ENCODE measurements at places on chromosomes 13 and 19.

GRCh38 chr19:19562665-19563347 lies 24.7 kb downstream of the CILP2 start:
- no peak for DNase-seq

GRCh38 chr13:82070416-82070815 lies 1729.5 kb upstream of the SPRY2 start:
- DNase-seq: no peak

DNA sequence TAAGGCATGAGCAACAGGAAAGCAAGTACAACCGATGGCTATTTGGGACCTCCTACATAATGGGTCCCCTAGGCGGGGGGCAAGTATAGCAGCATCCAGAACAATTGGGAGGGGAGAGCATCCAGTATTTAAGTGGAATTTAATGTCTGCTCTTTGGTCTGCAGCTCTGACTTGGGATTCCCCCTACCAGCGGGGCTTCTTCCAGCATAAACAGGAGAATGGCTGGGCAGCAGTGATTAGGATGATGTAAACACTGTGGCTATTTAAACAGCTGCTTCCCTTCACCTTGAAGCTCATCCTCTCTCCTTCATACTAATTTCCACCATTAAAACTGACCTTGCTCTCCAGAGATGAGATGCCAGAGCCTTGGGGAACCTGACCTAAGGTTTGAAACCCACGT lies 73.9 kb upstream of the OXGR1 start:
- no peak for DNase-seq

DNA sequence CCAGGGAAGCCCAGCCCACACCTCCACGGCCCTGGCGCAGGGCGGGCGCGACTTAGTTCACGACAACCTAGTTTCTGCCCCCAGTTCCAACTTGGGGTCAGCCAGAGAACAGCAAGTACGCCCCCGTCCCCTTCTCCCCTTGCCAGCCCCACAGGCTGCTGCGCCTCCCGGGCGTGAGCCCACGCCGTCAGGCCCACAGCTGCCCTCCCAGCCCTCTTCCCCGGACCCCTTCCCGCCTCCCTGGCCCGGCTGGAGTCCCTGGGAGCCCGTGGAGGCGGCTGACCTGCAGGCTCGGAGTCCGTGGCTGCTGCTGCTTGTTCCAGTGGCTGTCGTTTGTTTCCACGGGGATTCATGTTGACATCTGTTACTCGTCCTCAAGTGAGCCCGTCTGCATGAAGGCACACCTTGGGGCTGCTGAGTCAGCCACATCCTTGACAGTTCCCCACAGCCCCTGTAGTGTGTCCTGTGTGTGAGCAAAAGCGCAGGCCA lies 86.0 kb downstream of the ATP11A start:
- DNase-seq: no peak

GRCh38 chr13:43434191-43434590 lies 352.6 kb downstream of the ENOX1 start:
- no peak for DNase-seq

DNA sequence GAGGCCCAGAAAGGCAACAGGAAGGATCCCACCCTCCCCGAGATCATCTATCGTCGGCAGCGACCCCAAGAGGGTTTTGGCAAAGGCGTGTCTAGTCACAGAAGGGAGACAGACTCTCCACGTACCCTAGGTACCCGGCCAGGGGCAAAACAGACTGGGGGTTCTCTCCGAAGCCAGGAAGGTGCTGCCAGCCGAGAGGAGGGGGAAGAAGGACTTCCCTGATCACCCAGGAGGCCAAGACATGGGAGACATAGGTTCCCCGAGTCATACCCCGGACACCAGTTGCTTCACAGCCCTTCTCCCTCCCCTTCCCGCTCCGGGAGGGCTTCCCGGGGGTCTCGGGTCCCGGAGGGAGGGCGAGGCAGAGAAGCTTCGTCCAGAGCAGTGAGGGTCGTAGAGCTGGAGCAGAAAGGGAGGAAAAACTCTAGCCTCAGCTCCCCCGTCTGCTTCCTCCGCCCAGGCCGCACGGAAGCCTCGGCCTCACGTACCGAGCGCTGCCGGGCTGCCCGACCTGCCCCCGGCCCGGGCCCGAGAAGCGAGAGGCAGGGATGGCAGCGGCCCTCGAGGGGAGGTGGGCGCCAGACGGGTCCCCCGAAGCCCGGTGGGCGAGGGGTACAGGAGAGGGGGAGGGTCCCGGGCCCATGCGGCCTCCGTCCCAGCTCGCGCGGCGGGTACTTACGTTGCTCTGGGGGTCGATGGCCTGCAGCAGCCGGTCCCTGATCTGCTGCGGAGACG lies 644 bp downstream of the MED26 start:
- no peak for DNase-seq

GRCh38 chr19:47514869-47515588 lies at the start of gene NAPA:
NAPA (minus strand) TSS chr19:47515063; CDS start chr19:47514940, 123 bp downstream.
- peak; percentile 100 for DNase-seq

DNA sequence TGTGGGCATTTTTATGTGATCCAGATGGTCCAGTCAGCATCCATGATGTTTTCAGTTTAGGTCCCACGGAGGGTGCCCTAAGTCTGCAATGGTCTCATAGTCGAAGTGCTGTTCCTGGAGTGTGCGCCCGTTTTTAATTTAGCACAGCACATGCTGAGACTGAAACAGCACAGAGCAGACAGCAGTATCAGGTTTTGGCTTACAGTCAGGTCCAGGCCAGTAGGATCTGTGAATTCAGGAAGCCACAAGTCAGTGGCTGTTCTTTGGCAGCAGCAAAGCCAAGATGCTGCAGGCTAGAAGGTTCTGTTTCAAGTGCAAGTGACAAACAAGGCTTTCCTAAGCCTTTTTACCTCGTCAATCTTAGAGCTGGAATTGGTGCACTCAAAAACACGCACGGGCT lies 18.3 kb downstream of the FBXO27 start:
- DNase-seq: no peak

DNA sequence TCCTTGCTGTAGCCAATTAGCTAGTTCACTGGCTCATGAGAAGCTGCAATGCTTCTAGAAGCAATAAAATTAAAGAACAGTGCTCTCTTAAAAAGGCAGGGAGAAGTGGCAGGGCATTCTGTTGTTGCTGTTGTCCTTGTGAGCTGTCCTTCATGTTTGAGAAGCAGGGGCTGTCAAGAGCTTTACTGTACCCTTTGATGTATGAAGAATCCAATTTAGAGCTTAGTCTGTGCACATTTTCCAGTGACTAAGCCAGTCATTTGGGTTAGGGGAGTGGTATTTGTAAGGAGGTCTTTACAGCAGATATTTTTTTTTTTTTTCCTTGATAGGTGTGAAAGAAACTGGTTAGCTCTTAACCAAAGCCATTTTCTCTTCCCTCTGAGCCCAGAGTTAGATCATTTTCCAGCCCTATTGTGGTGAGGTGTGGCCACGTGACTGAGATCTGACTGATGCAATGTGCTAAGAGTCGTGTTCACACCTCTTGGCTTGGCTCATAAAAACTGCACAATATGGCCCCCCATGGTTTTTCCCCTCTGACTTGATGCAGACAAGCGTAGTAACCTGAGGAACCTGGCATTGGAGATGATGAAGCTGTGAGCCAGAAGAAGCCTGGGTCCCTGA lies 309.6 kb upstream of the TMTC4 start:
- no peak for DNase-seq

DNA sequence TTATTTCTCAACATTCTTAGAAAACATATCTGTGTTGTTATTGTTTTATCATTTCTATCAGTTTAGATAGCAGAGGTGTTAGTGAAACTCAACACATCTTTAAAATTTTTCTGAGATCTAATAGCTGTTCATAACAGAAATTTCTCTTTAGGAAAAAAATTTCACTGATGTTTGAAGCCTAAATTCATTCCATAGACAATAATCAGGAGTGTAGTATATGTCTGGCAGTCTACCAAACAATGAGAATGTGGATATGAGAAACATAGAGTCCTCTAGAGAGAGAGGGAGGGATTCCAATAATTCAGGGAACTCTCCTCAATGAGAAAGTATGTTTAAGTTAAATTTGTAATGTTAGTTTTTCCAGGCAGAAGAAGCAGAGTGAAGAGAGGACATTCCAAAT lies 118.2 kb upstream of the EDNRB start:
- no peak for DNase-seq

DNA sequence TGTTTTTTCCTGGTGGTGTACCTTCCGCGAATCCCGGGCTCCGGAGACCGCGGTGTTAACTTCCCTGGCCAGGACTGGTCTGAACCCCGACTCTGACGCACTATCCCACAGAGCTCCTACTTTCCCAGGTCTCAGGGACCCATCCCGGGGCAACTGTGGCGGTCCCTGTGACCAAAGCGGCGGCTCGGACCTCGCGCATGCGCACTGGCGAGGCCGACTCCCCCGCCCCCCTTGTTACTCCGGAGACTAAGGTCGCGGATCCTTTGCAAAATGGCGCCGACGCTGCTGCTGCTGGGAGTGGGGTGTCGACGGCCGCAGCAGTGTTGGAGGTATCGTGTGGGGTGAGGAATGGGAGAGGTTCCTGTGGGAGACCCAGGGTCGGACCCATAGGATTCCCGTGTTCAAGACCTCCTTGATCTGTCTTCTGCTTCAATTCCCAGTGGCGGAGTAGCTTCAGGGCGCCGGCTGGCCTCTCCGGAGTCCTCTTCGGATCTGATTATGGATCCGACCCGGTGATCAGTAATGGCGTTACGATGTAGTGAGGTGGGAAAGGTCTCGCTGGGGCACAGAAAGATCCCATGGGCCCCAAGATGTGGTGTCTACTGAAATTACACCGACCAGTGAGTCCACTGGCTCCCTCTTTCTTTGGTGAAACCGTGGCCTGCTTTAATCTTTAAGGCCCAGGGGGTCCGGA lies 66.6 kb upstream of the ZNF527 start:
- DNase-seq: no peak

DNA sequence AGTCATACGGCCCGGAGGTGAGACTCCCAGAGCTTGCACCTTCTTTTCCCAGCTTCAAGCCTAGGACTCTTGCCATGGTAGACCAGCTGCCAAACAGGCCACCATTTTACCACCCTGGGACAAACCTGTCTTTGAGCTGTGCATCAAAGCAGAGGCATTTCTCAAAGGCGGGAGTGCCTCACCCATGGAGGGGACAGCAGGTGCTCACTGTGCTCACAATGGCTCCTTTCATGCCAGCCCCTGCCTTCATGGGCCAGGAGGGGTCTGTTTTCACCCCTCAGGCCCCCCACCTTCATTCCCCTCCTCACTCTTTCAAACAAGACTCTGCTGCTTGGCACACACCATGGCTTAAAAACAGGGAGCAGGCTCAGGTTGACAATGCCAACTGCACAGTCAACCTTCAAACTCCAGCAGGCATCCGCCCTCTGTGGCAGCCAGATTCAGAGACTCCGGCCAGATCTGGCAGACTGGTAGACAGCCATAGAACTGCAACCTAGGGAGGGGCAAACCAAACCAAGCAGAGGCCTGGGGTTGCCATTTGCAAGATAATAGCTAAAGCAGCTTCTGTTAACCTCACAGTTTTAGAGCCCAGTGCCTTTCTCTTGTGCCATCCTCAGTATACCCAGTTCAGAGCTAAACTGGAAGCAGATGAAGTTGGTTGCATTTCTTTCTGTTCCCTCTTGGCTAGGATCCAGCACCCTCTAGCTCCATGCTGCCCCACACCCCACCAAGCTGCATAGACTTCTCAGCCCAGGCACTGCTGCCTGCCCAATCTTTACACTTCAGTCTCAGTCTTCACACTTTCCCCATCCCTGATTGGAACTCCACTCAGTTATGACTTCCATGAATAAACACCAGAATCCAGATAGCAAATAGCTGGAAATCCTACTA lies 93.9 kb upstream of the SPATA13 start:
- DNase-seq: no peak

GRCh38 chr19:18416778-18417249 lies 2.4 kb upstream of the SSBP4 start:
- DNase-seq: peak; percentile 67

GRCh38 chr19:5204212-5204611 lies 136.4 kb downstream of the PTPRS start:
- no peak for DNase-seq

DNA sequence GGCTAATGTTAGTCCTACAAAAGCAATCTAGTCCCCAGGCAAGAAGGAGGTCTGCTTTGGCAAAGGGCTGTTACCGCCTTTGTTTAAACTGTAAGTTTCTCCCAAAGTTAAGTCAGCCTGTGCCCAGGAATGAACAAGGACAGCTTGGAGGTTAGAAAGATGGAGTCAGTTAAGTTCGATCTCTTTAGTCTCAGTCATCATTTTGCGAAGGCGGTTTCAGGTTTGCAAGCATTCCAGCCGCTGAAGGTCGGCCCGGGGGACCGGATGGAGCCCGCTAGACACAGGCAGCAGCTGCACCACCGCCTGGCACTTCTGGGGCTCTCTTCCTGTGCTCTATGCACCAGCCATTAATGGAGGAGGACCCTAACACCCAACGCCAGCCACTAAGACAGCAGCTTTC lies 91.3 kb downstream of the STK24 start:
- no peak for DNase-seq

DNA sequence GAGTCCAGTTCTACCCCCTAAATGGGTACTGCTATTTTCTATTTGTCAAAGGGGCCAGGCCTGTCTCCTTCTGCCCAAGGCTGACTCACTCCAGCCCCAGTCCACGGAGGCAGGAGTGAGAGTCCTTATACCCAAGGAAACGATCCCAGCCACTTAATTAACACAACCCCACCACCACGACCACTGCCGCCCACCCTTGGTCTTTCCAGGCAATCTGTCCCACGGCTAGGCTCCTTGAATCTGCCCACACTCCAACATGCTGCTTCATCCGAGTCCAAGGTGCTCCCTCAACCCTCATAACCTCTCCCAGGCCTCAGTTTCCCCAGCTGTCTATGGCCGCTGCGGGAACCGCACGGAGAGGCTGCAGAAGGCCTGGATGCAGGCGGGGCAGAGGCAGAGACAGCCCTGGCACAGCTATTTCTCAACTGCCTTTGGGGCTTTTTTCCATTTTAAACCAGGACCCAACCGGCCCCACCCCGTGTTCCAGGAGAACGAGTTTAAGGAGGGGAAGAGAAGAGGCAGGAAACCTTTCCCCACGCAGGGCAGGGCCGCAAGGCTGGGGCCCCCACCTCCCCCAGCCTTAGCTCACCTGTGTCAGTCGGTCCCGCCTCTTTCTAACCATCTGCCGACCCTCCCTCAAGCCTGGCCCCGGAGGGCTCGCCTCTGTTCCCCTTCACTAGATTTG lies 746 bp downstream of the RAB3D start:
- DNase-seq: no peak

- no peak for DNase-seq
Measured at GRCh38 chr19:45990113-45990728, 5.0 kb upstream of the CCDC61 start.

DNA sequence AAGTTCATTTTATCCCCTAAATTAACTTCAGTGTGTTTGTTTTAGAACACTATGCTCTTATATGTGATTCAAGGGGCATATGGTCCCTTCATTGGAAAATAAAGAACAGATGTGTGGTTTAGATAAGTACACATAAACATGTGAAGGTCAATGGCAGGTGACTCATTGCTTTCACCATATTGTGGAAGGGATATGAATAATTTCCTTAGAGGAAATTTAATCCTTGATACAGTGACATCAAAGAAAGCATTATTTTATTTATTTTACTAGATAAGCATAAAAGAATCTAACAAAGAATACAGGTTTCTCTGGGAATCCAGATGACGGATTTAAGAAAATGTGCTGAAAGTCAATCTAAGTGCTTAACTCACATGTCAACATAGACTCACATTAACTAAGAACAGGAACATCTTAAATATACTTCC lies 373.5 kb downstream of the KCTD12 start:
- no peak for DNase-seq

GRCh38 chr13:28043224-28043623 lies 54.7 kb upstream of the URAD start:
- no peak for DNase-seq
